ENCODE measurements at places on chromosomes 3 and 15. TPM values are rescaled to one million over a fixed set of nuclear protein-coding genes. Genes with fewer than 3 reads are reported as not detected.

- no peak for DNase-seq
These were observed 80.7 kb downstream of the ABI3BP start for GRCh38 chr3:100912571-100912970.

- DNase-seq: no peak
These were observed 9.1 kb downstream of the PLA2G4D start for GRCh38 chr15:42085236-42085605.

DNA sequence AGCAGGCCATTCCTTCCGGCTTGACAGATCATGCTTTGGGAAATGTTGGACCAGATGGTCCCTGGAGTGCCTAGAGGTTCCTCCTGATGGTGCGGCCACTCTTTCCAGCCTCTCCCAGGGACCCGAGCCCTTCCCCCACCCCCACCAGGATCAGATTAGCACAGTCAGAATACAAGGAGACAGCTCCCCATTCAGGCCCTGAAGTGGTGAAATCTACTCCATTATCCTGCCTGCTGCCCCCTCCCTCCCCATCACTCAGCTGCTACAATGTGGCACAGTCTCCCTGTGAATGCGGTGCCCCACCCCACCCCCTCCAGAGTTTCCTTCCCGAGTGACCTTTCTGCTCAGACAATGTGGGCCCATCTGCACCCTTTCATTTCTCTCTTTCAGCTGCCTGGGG lies 29.4 kb downstream of the RNU5B-1 start:
- DNase-seq: no peak

Gene SERPINI2
- total RNA-seq: not detected

DNA sequence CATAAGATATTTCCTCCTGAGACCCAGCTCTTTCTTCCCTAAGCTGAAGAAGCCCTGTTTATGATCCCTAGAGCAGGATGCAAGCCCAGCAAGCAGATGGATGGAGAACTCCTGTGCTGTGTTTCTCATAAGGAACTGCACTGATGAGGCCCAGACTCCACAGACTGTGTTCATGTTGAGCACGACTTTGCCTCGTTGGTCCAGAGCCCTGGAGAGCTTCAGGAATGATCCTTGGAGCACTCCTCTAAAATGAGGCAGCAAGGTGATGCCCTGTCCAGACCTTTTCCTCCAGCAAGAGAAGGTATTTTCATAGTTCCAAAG lies 83.8 kb downstream of the MYLK start:
- no peak for DNase-seq

- DNase-seq: peak; percentile 93
These were observed at the start of gene TEX264 for GRCh38 chr3:51670823-51671733. Gene TEX264 (plus strand): TSS chr3:51671252. CDS start chr3:51674305, 3,053 bp downstream.

- no peak for DNase-seq
These were observed 110.5 kb downstream of the AKAP13 start for GRCh38 chr15:85490856-85491255.

GRCh38 chr3:44324584-44324983 lies 14.0 kb upstream of the TCAIM start:
- DNase-seq: no peak

GRCh38 chr15:73866881-73867410 lies 6.4 kb upstream of the TBC1D21 start:
- no peak for DNase-seq

DNA sequence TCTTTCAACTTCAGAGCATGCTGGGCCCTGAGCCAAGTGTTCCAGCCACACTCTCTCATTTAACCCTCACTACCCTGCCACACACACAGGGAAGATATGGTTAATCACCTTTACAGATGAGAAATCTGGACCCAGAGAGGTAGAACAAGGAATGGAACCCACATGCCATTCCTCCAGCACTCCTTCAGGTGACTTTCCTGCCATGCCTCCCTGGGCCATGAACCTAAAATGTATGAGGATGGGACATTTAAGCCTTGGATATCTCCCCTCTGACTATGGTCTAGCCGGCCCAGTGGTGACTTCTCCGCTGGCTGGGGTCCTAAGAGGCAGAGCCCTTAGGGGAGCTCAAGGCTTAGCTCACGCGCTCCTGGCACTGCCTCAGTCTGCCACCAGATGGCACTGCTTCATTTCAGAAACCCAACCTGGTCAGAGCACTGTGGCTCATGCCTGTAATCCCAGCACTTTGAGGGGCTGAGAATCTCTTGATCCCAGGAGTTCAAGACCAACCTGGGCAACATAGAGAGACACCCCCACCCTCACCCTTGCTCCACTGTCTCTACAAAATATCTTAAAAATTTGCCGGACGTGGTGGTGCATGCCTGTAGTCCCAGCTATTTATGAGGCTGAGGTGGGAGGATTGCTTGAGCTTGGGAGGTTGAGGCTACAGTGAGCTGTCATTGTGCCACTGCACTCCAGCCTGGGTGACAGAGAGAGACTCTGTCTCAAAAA lies 2.2 kb upstream of the DCAF1 start:
- DNase-seq: peak; percentile 84

Gene RPL14
- total RNA-seq: 2,858 TPM

- no peak for DNase-seq
These were observed 70.6 kb downstream of the TM4SF4 start for GRCh38 chr3:149545049-149545448.

Gene HCN4
- total RNA-seq: not detected

- no peak for DNase-seq
These were observed 17.3 kb downstream of the KPNA1 start for GRCh38 chr3:122497425-122497824.

Gene CP
- not detected for total RNA-seq

GRCh38 chr15:80272987-80273386 lies 21.0 kb upstream of the CTXND1 start:
- DNase-seq: no peak

DNA sequence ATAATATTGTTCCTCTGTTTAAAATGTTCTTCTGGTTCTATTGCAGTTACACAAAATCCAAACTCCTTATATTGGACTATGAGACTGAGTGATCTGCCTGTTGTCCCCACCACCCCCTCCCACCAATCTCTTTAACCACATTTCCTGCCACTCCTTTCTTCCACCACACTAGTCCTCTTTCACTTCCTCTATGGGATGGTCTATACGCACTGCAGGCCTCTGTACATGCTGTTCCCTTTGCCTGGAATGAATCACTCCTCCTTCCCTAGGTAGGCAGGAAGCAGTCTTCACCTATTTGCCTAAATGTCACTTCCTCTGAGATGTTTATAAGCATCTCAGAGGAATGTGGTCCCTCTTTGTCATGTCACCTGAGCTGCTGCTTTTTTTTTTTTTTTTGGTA lies 4.0 kb downstream of the MAP2K1 start:
- peak; percentile 78 for DNase-seq

Gene MKRN2
- total RNA-seq: 21.9 TPM

Gene HTR3E
- not detected for total RNA-seq

Gene MORC1
- total RNA-seq: not detected

Gene ANKRD28
- 63.1 TPM for total RNA-seq

DNA sequence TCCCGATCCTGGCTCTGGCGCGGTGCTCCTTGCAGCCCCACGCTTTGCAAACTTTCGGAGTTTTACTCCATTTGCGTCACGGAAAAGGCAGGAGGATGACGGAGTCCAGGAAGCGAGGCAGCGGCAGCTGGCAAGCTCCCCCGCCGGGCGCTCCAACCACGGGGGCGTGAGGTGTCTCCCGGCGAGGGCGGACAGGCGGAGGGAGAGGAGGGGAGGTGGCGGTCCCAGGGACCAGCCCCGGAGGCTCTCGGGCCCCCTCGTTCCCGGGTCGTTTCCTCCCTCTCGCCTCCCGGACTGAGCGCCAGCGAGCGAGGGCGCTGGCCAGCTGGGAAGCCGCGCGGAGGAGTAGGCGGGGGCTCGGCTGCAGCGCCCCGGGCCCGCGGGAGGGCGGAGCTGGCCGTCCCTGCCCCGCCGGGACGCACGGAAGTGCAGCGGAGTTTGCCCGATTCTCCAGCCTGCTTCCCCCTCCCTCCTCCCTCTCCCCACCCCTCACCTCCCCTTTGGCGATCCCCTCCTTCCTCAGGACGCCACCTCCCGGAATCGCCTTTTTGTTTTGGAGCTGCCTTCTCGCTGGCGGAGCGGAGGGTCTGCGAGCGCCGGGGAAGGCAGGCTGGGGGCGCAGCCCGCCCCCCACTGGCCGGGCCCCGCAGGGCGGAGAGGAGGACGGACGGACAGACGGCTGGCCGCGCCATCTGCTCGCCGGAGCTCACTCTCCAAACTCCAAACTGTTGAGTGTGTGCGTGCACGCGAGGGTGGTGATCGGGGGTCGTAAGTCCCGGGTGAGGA lies at the start of gene SNX33:
Gene SNX33, plus strand, starts transcription at position 543 of the 786 bp plus-strand sequence. CDS start 1,191 bp downstream, outside the sequence.
- DNase-seq: peak; percentile 13

- DNase-seq: no peak
These were observed 1523.8 kb upstream of the CADM2 start for GRCh38 chr3:83434880-83435587.

- no peak for DNase-seq
These were observed 188.9 kb downstream of the TLE3 start for GRCh38 chr15:69908590-69909420.

GRCh38 chr3:168405288-168405687 lies 309.6 kb upstream of the GOLIM4 start:
- no peak for DNase-seq

GRCh38 chr3:80983753-80984152 lies 777.7 kb downstream of the GBE1 start:
- no peak for DNase-seq
